NCI-H1092 (cell line): ENCODE measurements at places on chromosomes 5 and 9.

- DNase-seq, result no peak
These were observed 62.5 kb upstream of the DNAH5 start for GRCh38 chr5:14006823-14007520.

- no peak for DNase-seq
These were observed 88.6 kb downstream of the GDNF start for GRCh38 chr5:37751227-37751626.

DNA sequence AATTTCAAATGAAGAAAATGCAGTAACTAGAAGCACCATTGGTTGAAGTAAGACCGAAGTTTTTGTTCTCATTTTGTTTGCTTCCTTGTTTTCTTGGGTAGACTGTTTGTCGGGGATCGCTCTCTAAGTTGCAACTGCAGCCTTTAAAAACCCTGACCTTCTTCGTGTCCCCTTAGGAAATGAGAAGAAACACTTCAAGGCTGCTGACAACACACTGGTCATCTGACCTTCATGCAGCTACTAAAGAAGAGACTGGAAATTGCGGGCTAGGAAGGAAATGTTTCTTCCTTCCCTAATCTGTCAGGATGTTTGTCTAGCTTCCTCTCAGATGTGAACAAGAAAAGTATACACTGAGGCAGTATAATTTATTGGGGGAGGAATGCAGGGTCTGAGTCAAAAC is 50.7 kb upstream of the CHSY3 start:
- no peak for DNase-seq

DNA sequence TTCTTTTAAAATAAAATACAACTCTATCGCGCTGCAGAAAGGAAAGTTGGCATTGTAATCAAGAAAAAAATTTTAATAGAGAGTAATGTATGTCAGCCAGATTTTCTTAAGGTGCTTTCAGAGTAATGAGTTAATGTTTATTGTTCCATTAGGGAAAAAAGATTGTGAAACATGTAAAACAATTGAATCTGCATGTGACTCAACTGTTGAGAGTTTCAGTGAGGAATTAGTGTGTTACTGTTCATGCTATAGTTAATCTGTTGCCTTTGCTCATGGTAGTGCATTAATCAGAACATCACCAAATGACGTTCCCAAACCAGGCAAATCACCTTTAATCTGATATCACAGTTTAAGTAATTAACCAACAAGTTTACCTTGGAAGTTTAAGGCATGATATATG is 600.5 kb downstream of the NR2F1-AS1 start:
- DNase-seq, result no peak

DNA sequence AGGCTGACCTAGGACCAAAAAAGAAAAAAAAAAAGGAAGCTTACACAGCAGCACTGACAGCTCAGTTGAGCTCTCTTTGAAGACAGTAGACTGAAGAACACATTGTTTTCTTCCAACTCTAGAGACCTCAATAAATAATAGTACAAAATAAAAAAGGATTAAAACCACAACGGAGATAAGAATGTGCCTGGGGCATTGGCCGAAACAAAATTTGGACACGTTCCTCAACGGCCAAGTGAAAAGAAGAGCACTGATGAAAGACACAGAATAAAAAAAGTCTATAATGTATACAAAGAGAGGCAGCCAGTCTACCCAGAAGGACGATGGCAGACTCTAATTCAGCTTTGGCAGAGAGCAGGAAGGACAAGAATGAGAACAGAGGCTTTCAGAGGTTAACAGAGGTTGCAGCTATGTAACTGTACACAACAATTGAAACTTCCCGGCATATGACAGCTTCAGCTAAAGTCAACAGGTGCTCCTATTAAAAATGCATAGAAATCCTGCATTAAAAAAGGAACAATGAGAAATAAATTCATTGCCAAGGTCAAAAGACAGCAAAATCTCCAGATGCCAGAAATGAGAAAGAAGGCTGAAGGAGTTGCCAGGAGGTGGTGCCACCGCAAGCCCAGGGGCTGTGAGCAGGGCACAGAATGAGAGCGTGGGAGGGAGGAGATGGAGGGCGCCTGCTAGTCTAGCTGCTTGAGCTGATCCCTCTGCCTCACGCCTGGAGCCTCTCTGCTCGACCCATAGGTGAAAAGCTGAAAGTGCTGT is 113.9 kb downstream of the DCP2 start:
- no peak for DNase-seq

DNA sequence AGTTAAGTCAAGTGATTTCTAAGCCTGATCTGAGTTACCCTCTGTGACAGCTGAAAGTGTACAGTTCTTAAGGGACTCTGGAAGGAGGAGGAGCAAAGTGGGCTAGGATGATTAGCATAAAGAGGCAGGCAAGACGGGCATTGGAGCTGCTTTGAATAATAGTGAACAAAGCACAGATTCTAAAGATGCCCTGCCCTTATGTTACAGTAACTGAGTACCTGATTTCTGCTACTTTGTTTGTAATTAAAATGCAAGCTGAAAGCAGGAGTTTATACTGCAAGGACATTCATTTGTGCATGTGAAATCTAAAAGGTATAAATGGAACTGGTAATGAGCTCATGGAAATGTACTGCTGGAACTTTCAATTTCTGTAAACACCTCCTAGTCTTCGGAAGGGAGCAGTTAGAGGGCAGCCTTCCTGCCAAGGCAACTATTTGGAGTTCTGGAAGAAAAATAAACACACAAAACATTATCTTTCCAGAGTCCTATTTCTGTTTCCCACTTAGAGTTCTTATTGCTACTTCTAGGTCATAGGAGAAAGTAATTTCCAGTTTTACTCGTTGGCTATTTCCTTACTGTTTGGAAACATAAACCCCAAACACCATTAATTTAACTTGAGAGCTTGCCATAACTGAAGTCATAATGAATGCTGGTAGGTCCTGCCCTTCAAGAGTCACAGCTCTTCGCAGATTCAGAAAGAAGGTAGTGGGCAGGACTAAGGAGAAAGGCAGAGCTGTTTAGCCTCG is at the start of gene RANBP3L:
TSS of gene RANBP3L (minus strand) at position 45 of the 746 bp plus-strand sequence. CDS start 486 bp downstream, outside the sequence.
- no peak for DNase-seq

DNA sequence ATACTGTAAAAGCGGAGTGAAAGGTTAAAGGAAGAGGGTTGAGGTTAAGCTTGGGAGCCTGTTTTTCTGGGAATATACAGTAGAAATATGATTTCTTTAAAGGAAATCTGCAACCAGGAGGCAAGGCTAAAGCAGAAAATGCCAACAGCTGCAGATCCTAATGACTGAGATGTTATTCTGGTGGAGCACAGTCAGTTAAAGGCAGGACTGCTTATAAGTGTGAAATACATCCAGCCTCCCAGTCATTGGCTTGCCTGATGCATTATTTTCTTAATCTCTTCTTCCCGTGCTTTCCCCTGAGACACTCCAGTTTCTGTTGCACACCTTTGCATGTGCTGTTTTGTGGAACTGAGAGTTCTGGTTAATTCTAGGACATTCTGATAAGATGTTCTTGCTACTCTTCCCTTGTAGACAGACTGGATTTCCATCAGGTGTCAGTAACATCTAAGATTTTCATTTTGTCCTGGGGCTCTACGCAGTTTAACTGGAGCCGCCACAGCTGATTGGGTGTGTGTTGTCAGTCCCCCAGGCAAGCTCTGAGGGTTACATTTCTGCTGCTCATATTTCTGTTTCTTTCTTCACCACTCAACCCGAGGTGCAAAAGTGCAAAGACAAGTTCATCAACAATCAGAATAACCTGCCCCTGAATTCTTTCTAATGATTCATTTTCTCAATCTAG is 44.4 kb downstream of the CAST start:
- DNase-seq, result no peak

DNA sequence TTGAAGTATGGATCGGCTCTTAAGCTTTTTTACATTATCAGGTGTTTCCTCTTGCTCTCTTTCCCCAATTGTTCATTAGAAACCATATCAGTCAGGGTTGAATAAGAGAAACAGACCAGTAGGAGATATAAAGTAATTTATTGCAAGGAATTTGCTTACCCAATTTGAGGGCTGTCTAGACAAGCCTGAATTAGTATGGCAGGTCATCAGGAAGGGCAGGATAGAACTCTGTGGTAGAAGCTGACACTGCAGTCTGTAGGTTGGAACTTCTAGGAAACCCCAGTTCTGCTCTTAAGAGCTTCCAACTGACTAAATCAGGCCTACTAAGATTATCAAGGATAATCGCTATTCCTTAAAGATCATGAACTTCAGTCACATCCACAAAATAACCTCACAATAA is 24.3 kb downstream of the ISOC1 start:
- DNase-seq, result no peak

GRCh38 chr9:36831381-36832161 is 202.5 kb downstream of the PAX5 start:
- no peak for DNase-seq

GRCh38 chr5:15234366-15234765 is 265.6 kb upstream of the FBXL7 start:
- DNase-seq, result no peak

DNA sequence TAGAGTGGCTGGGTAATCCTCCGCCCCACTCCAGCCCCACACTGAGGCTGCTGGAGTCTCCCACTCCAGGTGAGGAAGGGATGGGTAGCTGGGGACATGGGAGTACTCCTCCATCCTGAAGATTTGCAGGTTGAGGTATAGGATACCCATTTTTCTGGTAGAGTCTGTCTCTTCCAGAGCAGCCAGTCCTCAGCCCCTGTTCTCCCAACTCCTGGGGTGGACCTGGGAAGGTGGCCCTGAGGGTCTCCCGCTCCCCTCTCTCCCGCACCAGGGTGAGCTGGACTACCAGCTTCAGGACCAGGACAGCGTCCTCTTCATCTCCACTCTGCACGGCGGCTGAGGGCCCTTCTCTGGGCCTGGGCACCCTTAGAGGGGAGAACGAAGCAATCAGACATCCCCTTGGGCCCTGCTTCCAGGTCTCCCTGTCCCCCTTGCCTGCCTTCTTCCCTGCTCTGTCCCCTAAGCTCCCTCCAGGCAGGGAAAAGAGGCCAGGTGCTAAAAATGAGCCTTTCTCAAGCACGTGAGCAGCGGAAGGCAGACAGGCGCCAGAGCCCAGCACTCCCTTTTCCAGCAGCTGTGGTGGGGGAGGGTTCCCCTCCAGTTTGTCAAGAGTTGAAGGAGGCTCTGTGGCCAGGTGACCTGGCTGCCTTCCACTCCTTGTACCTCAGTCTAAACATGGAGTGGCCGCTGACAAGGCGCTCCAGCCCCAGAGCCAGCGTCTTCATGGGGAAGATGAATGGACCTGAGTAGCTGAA is 18.4 kb downstream of the URM1 start:
- peak; percentile 71 for DNase-seq

GRCh38 chr5:4990462-4990861 is 149.7 kb upstream of the ADAMTS16 start:
- no peak for DNase-seq

- DNase-seq, result no peak
These were observed 13.1 kb upstream of the SLC12A7 start for GRCh38 chr5:1125030-1125357.

DNA sequence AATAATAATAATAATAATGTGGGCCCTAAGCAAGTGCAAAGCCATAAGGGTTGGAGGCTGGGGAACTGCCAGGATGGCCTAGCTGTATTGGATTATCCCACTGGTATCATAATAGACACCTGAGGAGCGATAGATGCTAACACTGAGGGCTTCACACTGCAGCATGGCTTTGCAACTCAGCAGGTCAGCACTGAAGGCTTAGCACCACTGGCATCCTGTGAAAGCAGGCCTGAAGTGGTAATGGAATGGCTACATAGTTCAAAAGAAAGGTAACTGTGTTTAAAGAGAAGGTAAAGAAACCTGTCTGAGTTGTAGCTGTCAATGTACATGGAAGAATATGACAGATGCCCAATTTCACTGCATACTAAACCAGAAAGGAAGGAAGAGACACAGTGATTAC is 359.0 kb downstream of the OSTF1 start:
- no peak for DNase-seq

DNA sequence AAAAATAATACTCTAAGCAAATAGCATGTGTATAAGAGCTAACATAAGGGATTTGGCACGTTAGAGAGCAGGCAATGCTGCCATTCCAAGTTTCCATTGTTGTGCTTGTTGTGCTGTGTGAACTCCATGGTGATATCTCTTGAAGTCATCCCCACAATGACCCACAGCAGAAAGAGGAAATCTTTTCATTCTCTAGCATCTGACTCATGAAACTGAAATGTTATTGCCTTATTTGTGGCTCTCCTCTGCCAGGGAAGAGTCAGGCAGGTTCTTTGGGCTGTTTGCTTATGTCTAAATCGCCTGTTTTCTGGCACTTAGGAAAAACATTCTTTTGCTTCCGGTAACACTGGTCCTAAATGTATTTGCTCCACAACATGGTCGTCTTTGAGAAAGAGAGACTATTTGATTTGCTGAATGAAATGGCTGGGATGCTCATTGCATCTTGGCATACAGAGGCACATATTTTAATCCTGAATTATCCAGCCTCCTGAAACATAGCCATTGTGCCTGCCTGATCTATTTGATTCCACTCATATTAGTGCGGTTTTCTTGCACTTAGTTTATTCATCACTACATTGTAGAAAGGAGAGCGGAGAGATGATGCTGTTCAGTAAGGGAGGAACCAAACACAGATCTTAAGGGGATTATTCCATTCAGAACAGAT is 188.8 kb downstream of the CSNK1G3 start:
- DNase-seq, result no peak

- DNase-seq, result no peak
These were observed 522.4 kb upstream of the TLE4 start for GRCh38 chr9:79049371-79049770.

- no peak for DNase-seq
These were observed 58.7 kb upstream of the TMED7 start for GRCh38 chr5:115684513-115685037.
